ENCODE measurements at places on chromosomes 12 and 14. TPM values are rescaled to one million over a fixed set of nuclear protein-coding genes. Genes with fewer than 3 reads are reported as not detected.

The TSPAN11 gene
- not detected for polyA plus RNA-seq

The FZD10 gene
- not detected for polyA plus RNA-seq

DNA sequence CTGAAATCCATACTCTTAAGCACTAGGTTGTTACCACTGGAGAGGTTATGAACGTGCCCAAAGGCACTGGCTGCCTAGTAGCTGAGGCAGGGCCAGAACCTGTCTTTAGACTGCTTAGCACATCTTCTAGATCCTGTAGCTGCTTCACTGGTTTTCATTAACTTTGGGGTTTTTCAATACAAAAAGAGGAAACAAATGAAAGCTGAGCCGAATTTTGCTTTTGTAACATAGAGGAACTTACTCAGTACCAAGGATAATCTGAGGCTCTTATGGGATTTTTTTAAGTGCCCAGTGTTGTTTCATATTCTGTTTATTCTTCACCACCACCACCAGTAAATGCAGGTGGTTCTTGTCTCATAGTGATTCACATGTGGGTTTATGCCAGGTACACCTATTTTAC lies 396.1 kb downstream of the RAD51B start:
- DNase-seq: no peak

DNA sequence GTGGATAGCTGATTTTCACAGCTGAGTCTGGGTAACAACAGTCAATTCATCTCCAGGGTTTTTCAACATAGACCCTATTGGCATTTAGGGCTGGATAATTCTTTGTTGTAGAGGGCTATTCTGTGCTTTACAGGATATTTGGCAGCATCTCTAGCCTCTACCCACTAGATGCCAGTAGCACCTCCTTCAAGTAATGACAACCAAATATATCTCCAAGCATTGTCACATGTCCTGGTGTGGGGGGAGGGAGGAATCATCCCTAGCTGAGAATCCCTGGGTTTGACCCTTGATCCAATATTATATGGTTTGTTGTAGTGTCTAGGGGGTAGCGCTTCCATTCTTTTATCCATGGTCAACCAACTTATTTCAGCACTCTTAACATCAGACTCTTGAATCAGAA lies 157.2 kb downstream of the ANO4 start:
- no peak for DNase-seq

- no peak for DNase-seq
Observed at GRCh38 chr12:90512518-90512917, 442.5 kb downstream of the CCER1 start.

Measured in K562 (cell line).